RCC 7860 (cell line): ENCODE measurements at places on chromosomes 5 and 9.
A peak's percentile ranks its signal among the peaks of the same experiment; 100 is the strongest.

DNA sequence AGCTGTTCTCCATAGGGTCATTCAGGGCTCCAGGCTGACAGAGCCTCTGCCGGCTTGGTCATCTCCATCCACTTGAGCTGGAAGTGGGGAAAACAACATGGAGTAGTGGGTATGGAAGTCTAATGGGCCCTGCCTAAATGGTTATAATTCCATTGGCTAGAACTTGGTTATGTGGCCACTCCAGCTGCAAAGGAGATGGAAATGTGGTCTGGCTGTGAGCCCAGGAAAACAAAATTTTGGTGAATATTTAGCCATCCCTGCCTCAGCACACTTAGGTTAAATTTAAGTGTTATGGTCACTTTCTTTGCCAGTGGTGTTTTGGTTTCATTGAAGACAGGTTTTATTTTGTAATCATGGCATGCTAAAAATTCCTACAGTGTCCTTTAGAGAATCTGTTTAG, 112.3 kb downstream of the SMARCA2 start:
- peak; percentile 15 for DNase-seq

DNA sequence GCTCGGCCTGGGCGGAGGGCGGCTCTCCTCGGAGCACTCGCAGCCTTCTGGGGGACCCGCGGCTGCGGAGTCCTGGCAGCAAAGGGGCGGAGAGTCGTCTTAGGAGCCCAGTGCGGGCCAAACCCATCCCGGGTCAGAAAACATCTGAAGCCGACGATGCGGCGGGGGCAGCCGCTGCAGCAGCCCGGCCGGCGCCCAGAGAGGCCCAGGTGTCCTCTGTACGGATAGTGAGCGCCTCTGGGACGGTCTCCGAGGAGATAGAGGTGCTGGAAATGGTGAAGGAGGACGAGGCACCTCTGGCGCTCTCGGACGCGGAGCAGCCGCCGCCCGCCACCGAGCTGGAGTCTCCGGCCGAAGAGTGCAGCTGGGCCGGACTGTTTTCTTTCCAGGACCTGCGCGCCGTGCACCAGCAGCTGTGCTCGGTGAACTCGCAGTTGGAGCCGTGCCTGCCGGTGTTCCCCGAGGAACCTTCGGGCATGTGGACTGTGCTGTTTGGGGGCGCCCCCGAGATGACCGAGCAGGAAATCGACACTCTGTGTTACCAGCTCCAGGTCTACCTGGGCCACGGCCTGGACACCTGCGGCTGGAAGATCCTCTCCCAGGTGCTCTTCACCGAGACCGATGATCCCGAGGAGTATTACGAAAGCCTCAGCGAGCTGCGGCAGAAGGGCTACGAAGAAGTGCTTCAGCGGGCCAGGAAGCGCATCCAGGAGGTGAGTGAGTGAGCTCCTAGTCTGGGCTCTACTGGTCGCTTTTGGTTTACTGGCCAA, 1.2 kb downstream of the JMY start:
- no peak for DNase-seq

DNA sequence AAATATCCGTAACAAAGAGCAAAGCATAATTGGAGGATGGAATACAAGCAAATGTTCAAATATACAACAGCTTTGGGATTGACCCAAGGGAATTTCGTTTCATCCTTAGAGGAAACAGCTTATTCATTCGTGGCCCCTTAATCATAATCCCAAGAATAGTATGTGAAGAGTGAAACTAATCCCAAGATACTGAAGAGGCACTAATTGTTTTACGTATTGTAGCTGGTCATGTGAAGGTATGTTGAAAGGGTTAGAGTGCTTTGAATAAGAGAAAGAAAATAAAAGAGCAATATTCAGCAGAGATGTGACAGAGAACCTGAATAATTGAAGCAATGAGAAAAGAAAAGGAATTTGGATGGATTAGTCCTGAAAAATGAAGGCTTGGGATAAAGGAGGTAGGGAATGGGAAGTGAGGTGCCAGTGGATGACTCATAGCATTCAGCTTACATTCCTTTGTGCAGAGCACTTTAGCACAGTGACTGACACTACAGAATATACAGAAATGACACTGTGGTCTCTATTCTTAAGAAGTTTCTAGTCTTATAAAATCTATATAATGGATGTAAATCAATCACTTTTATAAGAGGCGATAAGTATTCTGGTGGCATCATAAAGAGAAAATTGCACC, 221.9 kb downstream of the TLR4 start:
- no peak for DNase-seq

DNA sequence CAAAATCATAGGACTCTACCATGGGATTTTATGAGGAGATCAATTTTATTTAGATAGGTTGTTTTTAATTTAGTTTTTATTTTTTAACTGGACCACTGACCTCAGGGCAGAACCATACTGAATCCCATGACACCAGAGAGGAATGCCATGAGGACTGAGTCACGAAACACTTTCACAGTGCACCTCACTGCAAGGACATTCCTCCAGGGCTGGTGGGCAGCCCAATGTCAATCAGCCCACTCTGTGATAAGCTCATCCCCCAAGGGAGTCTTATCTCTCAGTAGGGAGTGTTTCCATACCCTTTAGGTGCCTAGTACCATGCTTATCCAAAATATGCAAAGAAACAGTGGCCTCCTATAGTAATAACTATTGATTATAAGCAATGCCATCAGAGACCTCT, 224.5 kb upstream of the CDH6 start:
- no peak for DNase-seq

- peak; percentile 91 for DNase-seq
These were observed 281.5 kb downstream of the EFNA5 start for GRCh38 chr5:107389130-107389774.

GRCh38 chr5:178998441-178998840, 3.3 kb upstream of the GRM6 start:
- no peak for DNase-seq

DNA sequence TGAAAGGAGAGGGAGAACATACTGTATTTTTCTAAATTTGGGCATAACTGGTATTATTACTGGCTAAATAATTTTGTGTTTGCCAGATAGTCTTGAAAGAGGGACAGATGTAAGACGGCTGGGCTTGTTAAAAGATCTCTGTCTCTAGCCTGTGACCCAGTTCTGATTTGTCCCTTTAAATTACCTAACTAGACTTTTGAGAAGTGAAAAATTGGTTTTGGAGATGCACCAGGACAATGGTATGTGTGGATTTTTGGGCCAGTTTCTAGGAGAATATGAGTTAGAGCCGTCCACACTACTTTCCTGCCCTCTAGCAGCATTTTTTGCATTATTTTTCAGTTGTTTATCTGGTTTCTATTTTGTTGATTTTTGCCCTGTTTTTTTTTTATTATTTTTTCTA, 33.5 kb downstream of the LNPEP start:
- DNase-seq: no peak

GRCh38 chr9:113640418-113640817, 176.9 kb downstream of the RGS3 start:
- no peak for DNase-seq

GRCh38 chr5:390623-391491, 52.1 kb upstream of the EXOC3 start:
- DNase-seq: no peak

DNA sequence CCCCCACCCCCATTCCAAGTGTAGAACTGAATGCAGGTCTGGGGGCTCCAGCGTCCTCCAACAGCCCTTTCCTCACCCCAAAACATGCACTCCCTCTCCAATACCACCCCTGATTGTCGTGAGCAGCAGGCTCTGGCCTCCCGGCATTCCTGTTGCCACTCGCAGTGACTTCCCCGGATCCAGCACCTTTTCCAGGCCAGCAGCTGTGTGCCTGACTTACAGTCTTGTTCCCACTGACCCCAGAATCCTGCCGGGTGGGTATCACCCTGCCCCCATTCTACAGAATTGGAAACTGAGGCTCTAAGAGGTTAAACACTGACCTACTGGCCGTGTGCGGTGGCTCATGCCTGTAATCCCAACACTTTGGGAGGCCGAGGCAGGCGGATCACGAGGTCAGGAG, 127.2 kb downstream of the OLFM1 start:
- no peak for DNase-seq

DNA sequence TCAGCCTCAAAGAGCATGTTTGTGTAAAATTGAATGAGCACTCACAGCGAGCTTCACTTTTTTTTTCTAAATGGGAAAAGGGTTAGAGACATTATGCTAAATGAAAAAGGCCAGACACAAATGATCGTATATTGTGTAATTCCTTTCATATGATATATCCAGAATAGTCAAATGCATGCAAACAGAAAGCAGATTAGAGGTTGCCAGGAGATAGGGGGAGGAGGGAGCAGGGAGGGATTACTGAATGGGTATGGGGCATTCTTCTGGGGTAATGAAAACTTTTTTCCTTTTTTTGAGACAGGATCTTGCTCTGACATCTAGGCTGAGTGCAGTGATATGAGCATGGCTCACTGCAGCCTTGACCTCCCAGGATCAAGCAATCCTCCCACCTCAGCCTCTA, 47.1 kb downstream of the DMAC1 start:
- no peak for DNase-seq

DNA sequence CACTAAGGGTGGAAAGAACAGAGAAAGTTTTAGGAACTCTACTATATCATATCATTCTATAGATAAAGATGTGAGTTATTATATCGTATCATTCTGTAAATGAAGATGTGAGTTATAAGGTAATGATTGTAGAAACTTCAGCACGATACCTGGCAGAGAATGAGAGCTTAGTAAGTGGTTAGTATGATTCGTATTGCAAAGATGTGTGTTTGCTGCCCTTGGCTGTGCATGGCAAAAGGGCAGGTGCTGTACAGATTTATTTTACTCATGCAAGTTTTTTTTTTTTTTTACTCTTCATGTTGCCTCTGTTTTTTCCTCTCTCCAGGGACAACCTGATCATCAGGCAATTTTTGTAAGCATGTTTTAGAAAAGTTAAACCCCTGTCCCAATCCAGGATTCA, 83.3 kb downstream of the EGFLAM start:
- DNase-seq: no peak

DNA sequence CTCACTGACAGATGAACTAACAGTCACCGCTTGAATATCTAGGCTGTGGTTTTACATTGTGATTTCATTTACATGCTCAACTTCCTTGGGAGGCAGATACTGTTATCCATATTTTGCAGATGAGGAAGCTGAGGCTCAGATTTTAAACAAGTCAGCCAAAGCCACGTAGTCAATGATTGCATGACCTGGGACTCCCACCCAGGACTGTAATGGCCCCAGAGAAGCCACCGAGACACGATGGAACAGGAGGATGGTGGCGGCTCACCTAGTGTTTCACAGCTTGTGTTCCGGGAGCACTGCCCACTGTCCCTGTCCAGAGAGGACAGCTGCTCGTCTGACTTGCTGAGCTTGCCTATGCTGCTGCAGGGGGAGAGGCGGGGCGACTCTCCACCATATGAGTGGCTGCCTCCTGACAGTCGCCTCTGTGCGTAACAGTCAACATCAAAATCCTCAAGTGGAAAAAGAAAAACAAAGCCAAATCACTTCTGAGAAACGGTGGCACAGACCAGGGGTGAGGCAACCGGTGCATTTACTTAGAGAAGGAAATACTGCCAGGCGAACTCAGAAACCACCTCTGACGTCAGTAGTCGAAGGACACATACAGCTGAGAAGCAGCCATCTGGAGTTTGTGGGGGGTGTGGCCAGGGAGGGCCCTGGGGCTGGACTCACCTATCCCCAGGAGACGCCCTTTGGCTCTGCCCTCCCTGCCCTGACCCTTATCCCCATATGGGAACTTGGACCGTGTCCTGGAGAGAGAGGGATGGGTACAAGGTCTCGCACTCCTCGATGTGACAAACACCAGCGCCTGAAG, 82.5 kb downstream of the PRRT1B start:
- peak; percentile 48 for DNase-seq

GRCh38 chr5:1847056-1847455, 35.7 kb downstream of the IRX4 start:
- no peak for DNase-seq

GRCh38 chr5:81310402-81311063, 9.1 kb downstream of the ZCCHC9 start:
- no peak for DNase-seq

GRCh38 chr5:167250996-167251395, 1040.4 kb upstream of the WWC1 start:
- DNase-seq: no peak

GRCh38 chr5:72171667-72172066, 64.4 kb downstream of the MAP1B start:
- no peak for DNase-seq

DNA sequence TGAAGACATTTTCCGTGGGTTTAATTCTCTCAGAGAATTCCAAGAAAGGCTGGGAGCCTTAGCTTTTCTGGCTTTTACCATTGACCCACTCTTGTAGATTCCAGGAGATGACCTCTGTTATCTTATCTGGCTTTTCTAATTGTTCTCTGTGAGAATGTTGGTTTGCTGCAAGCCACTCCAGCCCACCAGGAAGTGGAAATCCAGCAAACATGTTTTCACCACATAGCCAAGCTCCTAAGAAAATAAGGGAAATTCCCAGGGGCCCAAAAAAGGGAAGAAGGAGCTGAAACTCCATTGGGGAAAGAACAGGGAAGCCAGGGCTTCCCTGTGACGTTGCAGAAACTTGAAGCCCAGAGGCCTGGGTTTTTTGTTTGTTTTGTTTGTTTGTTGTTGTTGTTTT, 19.7 kb downstream of the GPR107 start:
- DNase-seq: peak; percentile 17

DNA sequence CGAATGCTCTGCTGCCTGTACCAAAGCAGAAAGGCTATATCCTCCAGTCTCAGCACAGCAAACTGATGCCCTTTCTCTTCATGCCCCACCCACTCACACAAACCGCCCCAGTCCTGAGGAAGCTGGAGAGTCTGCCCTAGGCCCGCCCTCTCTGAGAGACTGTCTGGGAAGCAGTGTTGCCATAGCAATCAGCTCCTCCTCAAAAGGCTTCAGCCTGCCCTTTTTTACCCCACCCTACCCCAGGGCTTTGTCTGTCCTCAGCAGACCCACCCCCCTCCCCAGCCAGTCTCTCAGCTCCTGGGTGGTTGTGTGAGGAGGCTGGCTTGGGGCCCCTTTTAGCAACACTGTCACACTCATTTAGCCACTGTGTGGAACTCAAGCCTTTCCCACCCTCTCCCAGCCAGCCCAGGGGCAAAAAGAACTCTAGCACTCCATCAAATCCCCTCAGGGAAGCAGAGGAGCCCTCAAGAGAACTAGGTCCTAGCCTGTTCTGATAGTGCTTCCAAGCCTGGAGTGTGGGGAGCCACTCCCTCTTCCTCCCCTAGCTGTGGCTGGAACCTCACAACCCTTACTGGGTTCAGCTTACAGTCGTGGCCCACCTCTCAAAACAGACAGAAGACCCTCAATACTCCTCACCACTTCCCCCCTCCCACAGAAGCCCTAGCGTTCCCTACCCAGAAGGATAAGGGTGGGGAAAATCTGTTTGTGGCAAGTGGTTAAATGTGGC, 1.4 kb downstream of the ATOSB start:
- DNase-seq: peak; percentile 54

- DNase-seq: no peak
These were observed 657 bp downstream of the MTRR start for GRCh38 chr5:7869474-7870136.

DNA sequence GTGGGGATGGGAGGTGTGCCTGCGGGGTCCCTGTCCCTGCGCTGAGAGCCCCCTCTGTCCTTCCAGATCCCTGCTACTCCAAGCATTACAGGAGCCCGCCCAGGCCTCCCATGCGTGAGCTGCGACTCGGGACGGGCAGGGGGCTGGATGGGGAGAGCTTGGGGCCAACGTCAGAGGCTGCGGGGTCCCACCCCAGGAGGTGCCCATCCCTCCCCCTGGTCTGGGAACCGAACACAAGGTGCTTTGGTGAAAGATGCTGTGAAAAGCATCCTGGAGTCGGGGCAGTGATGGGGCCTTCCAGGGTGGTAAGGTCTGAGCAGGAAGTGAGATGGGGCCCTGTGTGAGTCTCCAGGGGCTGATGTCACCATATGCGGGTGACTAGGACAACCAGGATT, 2.7 kb downstream of the LCN9 start:
- no peak for DNase-seq
